Cerebellum (tissue), 4 donors: ENCODE measurements at places on chromosomes 12 and 14.

GRCh38 chr12:132611620-132612019 lies 1.2 kb upstream of the LRCOL1 start:
- DNase-seq: no peak

- no peak for DNase-seq
These were observed 14.8 kb upstream of the NFYB start for GRCh38 chr12:104152685-104153241.

DNA sequence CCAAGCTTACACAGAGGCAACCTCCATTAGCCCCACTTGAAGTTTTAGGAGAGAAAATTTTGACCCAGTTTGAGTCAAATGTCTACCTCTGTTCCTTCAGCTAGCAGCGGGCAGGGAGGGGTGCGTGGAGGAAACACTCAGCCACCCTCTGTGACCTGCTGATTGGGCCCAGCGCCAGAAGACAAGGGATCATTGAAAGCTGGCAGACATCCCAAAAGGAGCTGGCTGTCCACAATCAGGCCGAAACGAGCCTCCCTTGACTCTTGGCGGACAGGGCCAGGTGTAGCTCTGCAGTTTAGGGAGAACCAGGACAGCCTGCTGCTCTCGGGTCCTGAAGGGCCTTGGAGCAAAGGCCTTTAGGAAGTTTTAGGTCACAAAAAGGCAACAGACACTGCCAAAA lies 41.3 kb downstream of the CD9 start:
- DNase-seq: no peak

GRCh38 chr14:62626416-62626815 lies 418.8 kb downstream of the KCNH5 start:
- no peak for DNase-seq

- no peak for DNase-seq
These were observed 26.3 kb downstream of the ANO6 start for GRCh38 chr12:45242180-45242579.

GRCh38 chr12:27220055-27220987 lies 23.8 kb upstream of the STK38L start:
- no peak for DNase-seq
